ENCODE measurements at places on chromosomes 5 and 9. TPM values are rescaled to one million over a fixed set of nuclear protein-coding genes. Genes with fewer than 3 reads are reported as not detected.

The SCGB3A2 gene
- not detected for total RNA-seq

The CCDC107 gene
- 10.2 TPM for total RNA-seq

The SOHLH1 gene
- total RNA-seq, result not detected

GRCh38 chr9:131986576-131986975 is 93.1 kb downstream of the MED27 start:
- no peak for DNase-seq

GRCh38 chr9:133997584-133997983 is 5.5 kb upstream of the VAV2 start:
- DNase-seq, result no peak

Measured in CD4-positive, alpha-beta T cell (primary cell).